ENCODE measurements at places on chromosomes 2 and 18.

DNA sequence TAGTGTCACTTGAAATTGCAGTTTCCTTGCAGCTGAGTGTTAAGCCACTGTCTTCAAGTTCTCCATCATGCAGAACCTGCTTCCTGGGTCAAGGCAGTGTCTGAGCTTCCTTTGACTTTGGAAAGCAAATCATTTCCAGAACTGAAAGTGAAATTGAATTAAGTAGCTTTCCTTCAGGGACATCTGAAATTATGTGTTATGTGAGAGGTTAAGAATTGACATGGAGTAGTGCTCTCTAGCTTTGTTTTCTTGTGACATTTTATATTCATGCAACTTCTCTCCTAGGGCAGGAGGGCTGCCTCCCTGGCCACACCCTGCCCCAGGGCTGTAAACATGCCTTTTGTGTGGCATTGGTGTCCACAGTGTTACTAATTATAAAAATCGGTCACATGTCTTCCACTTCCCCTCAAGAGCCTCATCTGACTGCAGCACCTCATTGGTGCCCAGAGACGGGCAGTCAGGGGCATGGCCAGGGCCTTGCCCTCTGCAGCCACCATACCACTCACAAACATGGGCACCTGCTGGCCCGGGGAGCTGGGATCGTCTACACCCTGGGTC lies 14.4 kb downstream of the RAB12 start:
- peak; percentile 50 for DNase-seq

DNA sequence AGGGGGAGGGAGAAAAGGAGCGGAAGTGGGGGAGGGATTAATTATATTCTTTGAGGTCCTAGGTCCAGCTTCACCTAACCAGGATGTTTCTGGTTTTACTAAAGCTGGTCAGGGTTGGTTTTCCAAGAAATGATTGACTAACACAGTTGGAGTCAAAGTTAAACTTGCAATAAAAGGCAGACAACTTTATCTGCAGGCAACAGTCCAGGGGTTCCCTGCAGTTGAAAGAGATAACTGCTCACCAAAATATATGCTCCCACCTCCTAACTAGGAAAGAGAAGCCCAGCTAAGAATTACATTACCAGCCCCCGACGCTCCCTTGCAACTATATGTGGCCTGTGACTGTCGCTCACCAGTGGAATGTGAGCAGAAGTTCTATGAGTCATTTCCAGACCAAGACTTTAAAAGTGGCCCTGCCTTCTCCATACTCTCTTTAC lies 140.0 kb upstream of the PKDCC start:
- DNase-seq, result no peak

- no peak for DNase-seq
Measured at GRCh38 chr2:15555760-15556193, 5.4 kb downstream of the NBAS start.

DNA sequence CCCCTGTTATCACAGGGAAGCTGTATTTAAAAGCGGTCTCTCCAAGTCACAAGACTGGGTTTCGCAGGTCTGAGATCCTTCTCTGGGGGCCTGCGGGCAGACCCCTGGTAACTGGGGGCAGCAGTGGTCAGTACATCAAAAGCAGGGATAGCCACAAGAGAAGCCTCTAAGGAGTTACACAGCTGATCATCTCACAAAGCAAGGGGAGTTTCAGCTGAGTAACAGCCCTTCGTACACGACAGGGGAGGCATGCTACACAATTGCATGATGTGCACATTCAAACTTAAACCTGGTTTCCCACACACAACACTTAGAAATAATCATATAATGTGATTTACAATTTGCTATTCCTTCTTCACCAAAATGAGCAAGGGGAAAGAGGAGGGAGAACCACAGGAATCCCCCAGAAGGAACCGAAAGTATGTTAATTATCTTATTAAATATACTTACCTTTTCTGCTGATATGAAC lies 87.5 kb downstream of the TMEM131 start:
- DNase-seq, result no peak

- DNase-seq, result no peak
Measured at GRCh38 chr2:187390891-187391290, 57.2 kb downstream of the CALCRL start.

GRCh38 chr2:69559442-69560146 lies 83.9 kb downstream of the AAK1 start:
- DNase-seq, result peak; percentile 69

DNA sequence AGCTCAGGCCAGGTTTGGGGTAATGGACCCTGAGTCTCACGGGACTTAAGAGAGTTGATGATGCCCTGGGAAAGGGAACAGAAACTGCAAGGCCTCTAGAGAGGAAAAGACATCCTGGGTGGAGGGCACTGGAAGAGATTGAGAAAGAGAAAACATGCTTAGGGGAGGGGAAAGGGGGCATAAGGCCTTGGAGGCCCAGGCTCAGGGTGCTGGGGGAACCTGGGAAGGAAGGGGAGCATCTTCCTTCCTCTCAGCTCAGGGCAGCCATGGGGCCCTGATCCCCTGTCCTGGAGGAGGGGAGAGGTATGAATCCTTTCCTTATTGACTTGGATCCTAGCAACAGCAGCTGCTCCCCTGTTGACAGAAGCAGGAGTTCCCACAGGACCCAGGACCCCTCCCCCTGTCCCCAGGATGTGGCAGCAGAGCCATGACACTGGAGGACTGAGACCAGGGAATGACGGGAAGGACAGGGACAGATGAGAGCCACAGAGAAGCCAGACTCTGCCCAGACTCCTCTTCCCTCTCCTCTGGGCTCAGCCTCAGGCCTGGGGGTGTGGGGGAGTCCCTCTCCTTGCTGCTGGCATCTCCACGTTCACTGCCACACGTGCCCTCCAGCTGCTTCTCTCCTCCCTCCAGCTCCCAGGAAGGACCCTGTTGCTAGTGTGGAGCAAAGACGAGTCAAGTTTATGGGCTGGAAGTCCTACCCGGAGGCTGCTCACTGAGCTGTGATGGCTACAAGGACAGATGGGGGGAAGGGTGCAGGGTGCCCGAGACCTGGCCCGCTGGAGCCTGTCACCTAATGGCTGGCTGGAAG lies 815 bp downstream of the GPBAR1 start:
- peak; percentile 39 for DNase-seq

DNA sequence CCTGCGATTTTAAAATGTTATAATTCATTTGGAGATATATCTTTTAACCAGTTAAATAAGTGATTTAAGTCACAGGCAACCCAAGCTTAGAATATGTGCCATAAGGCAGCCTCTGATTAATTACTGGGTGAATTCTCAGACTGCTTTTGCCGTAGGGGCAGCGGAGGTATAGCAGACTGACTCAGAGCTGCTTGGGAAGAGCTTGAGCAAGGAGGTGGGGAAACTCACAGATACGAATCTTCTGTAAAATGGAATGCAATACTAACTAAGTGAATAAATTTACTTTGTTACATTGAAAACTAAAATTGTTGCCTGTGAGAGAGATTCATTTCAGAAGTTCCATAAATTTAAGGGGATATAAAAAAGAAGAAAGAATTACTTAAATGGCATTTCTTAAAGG lies 115.4 kb downstream of the KYNU start:
- no peak for DNase-seq

DNA sequence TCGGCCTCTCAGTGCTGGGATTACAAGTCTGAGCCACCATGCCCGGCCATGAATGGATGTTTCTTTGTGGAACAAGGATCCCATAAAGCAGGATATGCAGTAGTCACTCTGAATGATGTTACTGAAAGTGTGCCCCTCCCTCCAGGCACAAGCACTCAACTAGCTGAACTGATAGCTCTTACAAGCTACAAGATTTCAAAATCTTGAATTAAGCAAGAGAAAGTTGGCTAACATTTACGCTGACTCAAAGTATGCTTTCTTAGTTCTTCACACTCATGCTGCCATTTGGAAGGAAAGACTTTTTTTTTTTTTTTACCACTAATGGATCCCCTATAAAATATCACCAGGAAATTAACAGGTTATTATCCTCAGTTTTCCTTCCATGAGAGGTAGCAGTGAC lies 549.0 kb upstream of the PKDCC start:
- DNase-seq, result no peak

DNA sequence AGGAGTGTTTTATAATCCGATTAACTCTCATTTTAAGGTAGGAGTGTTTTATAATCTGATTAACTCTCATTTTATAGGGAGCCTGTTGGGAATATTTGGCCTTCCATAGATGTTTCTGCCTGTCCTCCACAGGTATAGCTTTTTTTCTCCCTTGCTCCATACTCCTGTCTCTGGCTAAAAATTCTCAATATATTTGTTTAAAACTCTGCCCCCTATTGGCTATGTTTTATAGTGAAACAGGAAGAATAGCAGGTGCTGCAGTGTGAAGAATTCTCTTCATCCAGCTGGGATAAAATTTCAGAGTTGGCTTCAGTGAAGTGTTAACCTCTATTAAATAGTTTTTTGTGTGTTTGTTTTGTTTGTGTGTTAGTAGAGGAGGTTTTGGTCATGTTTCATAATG lies 1046.0 kb upstream of the TMEFF2 start:
- no peak for DNase-seq
